ENCODE measurements at places on chromosomes 1 and 21. TPM values are rescaled to one million over a fixed set of nuclear protein-coding genes. Genes with fewer than 3 reads are reported as not detected.
A peak's percentile ranks its signal among the peaks of the same experiment; 100 is the strongest.

GRCh38 chr1:211623515-211623914 lies 44.6 kb upstream of the SLC30A1 start:
- H3K27ac ChIP-seq: no peak overlapping the region
- H3K27me3 ChIP-seq: no peaks in the 10 kb centered on the region
- no peaks in the 10 kb centered on the region for H3K36me3 ChIP-seq
- no peak overlapping the region for H3K4me3 ChIP-seq

DNA sequence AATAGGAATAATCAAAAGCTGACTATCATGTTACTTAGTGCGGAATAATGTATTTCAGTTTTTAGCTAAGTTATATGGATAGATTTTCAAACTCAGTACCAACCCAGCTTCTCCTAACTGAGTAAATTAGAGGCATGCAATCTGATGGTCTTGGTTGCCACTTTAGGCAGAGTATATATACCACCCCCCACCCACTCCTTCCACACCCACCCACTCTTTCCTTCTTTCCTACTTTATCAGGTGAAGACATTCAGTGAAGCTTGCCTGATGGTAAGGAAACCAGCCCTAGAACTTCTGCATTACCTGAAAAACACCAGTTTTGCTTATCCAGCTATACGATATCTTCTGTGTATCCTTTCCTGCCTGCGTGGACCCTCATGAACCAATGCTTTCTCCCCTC lies 36.3 kb downstream of the DAP3 start:
- H3K36me3 ChIP-seq: peaks cover 66% of the 10 kb centered on the region
- H3K27ac ChIP-seq: no peak overlapping the region
- no peaks in the 10 kb centered on the region for H3K4me1 ChIP-seq
- H3K4me3 ChIP-seq: no peak overlapping the region

GRCh38 chr21:46097336-46098293 lies at the start of gene COL6A2:
TSS of gene COL6A2 (plus strand) at chr21:46098112.
- peaks cover 70% of the 10 kb centered on the region for H3K4me1 ChIP-seq
- no peaks in the 10 kb centered on the region for H3K36me3 ChIP-seq
- H3K4me3 ChIP-seq: peak within 1 kb of the TSS; percentile 93
- H3K27ac ChIP-seq: peak within 1 kb of the TSS; percentile 99
- H3K27me3 ChIP-seq: no peaks in the 10 kb centered on the region
- DNase-seq: peak; percentile 92

- DNase-seq: no peak
- no peaks in the 10 kb centered on the region for H3K27me3 ChIP-seq
- H3K4me3 ChIP-seq: no peak overlapping the region
- no peaks in the 10 kb centered on the region for H3K36me3 ChIP-seq
These were observed 26.4 kb downstream of the FAAH start for GRCh38 chr1:46420533-46420915.

- peak; percentile 86 for DNase-seq
- peaks cover under 1% of the 10 kb centered on the region for H3K27me3 ChIP-seq
- no peaks in the 10 kb centered on the region for H3K4me1 ChIP-seq
- H3K4me3 ChIP-seq: no peak overlapping the region
These were observed 61.4 kb upstream of the LRRN2 start for GRCh38 chr1:204746838-204747442.

DNA sequence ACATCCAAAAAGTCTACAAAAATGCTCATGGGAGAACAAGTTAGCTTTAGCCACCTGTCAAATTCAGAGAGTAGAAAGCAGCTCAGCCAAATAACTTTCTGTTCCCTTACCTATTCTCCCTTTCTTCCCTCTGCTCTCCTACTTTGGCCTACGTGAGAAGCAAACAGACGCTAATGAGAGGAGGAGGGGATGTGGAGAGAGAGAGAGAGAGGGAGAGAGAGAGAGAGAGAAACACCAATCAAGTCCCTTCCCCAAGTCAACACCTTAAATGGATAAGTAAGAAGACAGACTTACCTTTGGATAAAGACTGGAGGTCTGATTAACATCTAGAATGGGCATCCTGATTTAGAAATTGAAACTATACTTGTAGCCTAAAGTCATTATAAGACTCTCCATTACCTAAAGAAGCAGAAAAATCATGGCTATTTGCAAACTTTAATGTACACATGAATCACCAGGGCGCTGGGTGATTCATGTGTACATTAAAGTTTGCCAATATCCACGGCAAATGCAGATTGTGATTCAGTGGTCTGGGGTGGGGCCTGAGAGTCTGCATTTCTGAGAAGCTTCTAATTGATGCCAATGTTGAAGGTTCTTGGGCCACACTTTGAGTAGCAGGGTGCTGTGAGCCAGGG lies 13.1 kb upstream of the DUSP12 start:
- H3K4me3 ChIP-seq: no peak overlapping the region
- peaks cover 3% of the 10 kb centered on the region for H3K4me1 ChIP-seq
- peaks cover 27% of the 10 kb centered on the region for H3K27me3 ChIP-seq
- H3K27ac ChIP-seq: no peak overlapping the region
- H3K36me3 ChIP-seq: no peaks in the 10 kb centered on the region
- no peak for DNase-seq

DNA sequence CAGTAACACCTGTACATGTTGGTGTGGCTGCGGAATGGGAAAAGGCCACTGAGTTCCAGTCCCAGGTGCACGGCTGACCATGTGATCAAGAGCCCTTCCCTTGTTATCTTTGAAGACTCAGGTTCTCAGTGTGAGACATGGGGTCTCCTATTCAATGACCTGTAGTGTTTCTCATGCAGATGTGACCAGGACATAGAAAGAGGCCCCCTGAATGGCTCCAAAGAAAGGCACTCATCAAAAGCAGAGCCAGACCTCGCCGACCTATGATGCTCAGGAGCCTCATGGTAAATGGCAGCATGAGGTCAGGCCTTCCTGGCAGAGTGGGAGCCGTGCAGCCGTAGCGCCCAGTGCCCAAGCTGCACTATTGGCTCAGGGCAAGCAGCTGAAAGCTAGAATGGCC lies 42.3 kb upstream of the HAO2 start:
- no peak overlapping the region for H3K4me3 ChIP-seq
- no peak overlapping the region for H3K27ac ChIP-seq
- H3K27me3 ChIP-seq: no peaks in the 10 kb centered on the region
- no peaks in the 10 kb centered on the region for H3K36me3 ChIP-seq
- H3K4me1 ChIP-seq: peaks cover 16% of the 10 kb centered on the region
- DNase-seq: no peak

DNA sequence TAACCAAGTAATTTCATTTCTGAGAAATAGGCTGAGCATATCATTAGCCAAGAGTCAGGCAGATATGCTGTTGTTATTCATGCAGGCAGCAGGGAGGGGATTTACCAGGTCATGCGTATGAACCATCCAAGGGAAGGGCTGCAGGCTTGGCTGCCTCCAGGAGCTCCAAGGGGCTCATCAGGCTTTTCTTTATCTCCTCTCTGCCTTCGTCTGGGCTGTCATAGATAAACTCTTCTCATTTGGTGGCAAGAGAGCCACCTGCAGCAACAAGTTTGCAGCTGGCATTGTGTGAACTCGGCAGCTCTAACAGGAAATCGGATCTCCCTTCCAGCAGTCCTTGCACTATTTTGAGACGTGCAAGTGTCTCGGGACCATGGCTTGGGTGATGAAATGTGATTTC lies 7.5 kb downstream of the CCDC27 start:
- H3K36me3 ChIP-seq: no peaks in the 10 kb centered on the region
- H3K27ac ChIP-seq: no peak overlapping the region
- H3K4me3 ChIP-seq: no peak overlapping the region
- peaks cover 4% of the 10 kb centered on the region for H3K27me3 ChIP-seq
- DNase-seq: no peak
- no peaks in the 10 kb centered on the region for H3K4me1 ChIP-seq

DNA sequence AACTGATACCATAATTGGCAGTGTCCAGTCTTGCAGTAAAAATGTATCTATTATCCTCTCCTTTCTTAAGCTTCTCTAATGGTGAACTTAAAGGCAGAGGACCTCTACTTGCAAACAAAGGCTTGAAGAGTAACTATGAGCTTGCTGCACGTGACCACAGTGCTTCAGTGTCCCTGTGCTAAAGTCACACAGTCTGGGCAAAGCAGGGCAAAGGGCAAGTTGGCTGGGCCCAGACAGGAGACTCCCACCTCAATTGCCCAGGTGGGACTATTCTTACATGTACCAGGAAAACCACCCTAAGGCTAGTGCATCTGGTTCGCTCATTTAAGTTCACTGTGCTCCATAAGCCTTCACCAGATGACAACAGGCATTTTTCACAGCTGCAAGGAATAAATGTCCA lies 374.2 kb upstream of the PROX1 start:
- no peaks in the 10 kb centered on the region for H3K4me1 ChIP-seq
- H3K27ac ChIP-seq: no peak overlapping the region
- no peak overlapping the region for H3K4me3 ChIP-seq
- peak; percentile 72 for DNase-seq
- H3K27me3 ChIP-seq: no peaks in the 10 kb centered on the region
- H3K36me3 ChIP-seq: no peaks in the 10 kb centered on the region

GRCh38 chr1:47584249-47584648 lies 146.4 kb downstream of the FOXD2 start:
- H3K27ac ChIP-seq: no peak overlapping the region
- DNase-seq: no peak
- H3K4me3 ChIP-seq: no peak overlapping the region
- peaks cover 6% of the 10 kb centered on the region for H3K4me1 ChIP-seq
- H3K27me3 ChIP-seq: peaks cover 72% of the 10 kb centered on the region

Gene PLOD1
- 67.5 TPM for total RNA-seq

Gene SERTAD4
- total RNA-seq: 2.1 TPM

Gene SPATA17
- total RNA-seq: 0.45 TPM

All from esophagus muscularis mucosa (tissue), 4 donors.